Fibroblast of lung (primary cell): ENCODE measurements at places on chromosomes 16 and 17.

DNA sequence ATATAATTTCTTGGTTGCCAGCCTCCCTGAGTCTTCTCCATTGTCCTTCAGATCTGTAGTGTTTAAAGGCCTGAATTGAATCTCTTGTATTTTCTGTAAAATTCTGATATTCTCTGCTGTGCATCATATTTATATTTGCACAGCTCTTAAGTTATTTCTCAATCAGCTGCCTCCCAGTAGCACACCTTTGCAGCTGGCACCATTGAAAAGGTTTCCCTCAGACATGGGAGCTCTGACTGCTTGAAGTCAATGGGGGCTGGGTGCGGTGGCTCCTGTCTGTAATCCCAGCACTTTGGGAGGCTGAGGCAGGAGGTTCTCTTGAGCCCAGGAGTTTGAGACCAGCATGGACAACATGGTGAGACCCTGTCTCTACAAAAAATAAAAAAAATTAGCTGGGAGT lies 40.4 kb downstream of the PITPNC1 start:
- DNase-seq, result no peak

- DNase-seq, result no peak
These were observed 4.6 kb upstream of the KCNJ12 start for GRCh38 chr17:21371511-21372081.

DNA sequence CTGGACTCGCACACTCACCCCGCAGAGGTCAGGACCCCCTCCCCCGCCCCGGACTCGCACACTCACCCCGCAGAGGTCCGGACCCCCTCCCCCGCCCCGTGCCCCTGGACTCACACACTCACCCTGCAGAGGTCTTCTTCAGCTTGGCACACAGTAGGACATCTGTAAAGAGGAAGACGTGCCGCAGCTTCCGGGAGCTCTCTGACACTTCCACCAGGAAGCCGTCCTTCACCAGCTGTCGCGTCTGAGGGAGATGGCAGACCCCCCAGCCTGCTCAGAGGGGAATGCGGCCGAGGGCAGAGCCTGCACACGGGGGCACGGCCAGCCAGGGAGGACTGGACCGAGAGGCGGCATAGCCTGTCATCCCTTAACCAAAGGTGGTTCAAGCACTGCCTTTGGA lies 72.9 kb downstream of the TIMM22 start:
- DNase-seq, result no peak

- no peak for DNase-seq
These were observed 117.8 kb downstream of the RBFOX1 start for GRCh38 chr16:7450440-7450839.

- no peak for DNase-seq
These were observed 206.1 kb downstream of the HAPSTR1 start for GRCh38 chr16:9297437-9298113.

GRCh38 chr16:50690177-50690576 lies 3.2 kb upstream of the NOD2 start:
- no peak for DNase-seq

DNA sequence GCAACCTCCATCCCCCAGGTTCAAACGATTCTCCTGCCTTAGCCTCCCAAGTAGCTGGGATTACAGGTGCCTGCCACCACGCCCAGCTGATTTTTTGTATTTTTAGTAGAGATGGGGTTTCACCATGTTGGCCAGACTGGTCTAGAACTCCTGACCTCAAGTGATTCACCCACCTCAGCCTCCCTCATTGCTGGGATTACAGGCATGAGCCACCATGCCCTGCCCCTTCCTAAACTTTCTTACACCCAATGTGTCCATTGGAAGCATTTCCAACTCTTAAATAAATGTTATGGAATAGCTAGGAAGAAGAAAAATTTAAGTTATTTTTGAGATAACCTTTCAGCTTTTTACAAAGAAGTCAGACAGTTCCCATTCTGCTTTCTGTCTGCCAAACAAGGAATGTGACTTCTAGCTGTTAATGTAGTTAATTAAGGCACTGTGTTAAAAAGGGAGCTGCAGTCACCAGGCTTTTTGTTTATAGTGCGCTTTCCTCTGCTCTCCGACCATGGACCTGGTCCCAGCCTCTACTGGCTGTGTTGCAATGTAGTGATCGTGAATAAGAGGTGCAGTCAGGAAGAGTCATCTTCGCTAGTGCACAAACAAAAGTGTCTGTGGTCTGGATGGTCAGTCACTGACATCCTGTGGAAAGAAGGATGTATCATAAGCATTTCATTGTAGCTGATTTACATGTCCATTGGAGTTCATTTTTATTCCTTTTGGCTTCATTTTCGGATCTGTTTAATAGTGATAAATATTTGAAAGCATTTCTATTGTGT lies 39.7 kb downstream of the USP10 start:
- peak; percentile 94 for DNase-seq

DNA sequence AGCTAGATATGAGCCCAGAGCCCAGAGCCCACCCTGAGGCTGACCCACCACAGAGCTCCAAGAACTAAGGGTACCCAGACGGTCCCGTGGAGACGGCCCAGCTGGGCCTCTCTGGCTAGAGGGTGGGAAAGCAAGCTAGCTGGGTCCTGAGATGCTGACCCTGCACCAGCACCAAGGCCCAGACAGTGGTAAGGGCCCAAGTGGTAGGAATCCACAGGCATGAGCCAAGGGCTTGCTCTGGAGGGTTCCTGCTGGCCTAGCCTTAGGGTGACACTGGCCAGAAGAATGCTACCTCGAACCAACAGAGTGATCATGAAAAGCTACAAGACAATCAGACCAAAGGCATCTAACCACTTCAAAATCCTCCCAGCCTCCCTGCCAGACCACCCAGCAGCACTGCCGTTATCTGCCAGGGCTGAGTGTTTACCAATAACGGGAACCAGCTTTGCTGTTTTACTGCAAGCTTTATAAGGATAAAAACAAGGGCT lies 13.2 kb downstream of the HIC1 start:
- peak; percentile 70 for DNase-seq

GRCh38 chr17:80892019-80892855 lies 99.4 kb upstream of the CHMP6 start:
- peak; percentile 99 for DNase-seq

DNA sequence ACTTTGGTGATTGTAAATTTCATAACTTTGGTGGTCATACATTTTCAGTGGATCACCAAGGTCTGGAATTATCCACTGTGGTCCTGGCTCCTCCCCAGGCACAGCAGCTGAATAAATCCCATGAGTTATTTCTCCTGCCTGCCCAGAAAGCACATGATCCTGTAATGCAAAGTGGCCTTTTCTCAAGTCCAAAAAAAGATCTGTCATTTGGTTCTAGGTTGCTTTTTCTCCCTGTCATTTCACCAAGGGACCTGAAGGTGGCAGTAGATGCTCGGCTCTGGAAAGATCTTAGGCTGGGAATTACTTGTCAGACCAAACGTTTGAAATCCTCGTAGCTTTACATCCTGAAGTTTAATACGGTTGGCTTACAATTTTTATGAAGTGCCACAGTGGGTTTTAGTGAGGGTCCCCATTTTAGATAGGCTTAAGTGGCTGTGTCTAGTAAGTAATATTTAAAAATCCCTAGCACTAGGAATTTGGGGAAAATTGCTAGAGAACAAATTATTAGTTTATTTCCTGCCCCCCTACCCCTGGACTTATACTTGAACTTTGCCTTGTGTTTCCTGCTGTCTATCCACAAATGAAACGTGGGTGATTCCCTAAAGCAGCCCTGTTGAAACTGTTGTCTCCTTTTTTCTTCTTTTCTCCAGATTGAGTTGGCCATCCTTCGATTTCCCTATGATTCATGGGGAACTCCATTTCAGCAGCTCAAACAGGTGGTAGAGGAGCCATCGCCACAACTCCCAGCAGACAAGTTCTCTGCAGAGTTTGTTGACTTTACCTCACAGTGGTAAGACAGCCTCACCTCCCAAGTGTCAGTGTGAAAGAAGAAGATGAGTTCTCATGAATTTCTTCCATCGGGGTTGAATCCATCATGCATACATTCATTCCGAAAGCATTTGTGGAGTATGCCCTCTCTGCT lies 111.7 kb downstream of the MAP2K6 start:
- DNase-seq, result peak; percentile 48

GRCh38 chr16:54053891-54054820 lies 232.4 kb downstream of the IRX3 start:
- DNase-seq, result no peak

GRCh38 chr17:49932138-49932723 lies 36.8 kb upstream of the DLX4 start:
- DNase-seq, result no peak

DNA sequence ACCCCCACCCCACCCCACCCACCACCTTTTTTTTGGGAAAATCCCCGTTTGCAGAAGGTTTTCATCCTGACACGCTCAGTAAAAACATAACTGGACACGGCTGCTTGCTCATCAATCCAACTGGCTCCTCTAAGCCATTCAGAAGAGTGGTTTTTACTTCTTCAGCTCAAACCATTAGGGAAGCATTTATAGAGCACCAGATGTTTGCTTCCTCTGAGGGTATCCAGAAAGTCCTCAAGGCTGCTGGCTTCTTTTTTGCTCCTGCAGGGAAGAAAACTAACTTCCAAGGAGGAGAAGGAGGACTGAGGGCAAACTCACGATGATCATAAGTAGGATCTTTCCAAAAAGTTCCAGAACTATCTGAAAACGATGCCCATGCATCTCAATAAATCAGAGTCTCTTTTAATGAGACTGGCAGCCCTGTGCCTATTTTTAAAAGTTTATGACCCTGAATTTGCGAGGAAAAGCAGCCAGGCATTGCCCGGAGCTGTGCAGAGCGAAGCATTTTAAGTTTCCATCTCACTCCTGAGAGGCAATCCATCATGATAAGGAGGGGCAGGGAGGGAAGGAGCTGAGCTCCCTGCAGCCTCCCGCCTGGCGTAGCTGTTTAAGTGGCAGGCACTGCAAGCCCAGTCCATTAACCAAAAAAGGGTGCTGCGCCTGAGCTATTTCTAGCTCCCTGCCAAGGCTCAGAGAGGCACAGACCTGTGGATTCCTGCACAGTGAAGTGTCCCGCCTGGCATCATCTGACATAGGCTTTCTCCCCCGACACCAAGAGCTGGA lies 146.3 kb upstream of the FOXF1 start:
- no peak for DNase-seq

DNA sequence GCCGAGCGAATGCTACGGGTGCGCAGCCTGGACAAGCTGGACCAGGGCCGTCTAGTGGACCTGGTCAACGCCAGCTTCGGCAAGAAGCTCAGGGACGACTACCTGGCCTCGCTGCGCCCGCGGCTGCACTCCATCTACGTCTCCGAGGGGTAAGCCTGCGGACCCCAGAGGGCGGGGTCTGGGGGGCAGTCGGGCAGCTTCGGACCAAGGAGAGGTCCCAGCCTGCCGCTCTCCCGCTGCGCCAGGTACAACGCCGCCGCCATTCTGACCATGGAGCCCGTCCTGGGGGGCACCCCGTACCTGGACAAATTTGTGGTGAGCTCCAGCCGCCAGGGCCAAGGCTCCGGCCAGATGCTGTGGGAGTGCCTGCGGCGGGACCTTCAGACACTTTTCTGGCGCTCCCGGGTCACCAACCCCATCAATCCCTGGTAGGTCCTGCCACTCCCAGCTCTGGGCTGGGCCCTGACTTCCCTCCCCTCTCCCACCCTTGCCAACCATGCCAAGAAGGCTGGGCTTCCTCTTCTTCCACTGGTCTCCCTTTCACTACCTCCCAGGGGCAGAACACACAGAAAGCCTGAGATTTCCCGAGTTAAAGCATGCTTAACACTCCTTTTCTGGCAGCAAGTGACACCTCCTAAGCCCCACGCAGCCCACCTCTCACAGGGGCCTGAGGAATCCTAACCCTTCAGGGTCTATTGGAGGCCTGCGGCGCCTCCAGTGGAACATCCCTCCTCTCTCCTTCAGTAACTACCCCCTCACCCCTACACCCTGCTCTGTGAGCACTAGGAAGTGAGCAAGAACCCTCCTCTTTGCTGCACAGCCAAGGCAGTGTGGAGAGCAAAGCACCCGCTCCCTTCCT lies 3.2 kb downstream of the NAGS start:
- DNase-seq, result peak; percentile 22

- DNase-seq, result peak; percentile 80
These were observed 1.8 kb upstream of the SOST start for GRCh38 chr17:43760254-43760852.

GRCh38 chr16:85349365-85350145 lies 237.3 kb upstream of the CIBAR2 start:
- no peak for DNase-seq

DNA sequence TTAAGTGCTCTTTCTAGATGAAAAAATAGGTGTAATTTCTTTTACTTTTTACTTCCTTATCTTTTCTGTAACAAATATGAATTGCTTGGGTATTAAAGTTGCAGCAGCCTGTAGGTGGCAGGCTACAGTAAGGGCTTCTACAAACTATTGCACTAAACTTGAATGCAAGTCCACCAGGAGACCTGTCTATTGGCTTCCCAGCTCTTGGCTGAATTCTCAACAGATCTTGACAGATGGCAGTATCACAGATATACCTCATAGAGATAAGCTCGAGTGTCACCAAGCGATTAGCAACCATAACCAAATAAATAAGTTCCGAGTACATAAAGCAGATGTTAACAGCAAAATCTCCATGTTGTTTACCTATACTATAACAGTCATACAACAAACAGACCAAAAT lies 5.9 kb downstream of the BBS2 start:
- DNase-seq, result peak; percentile 61

DNA sequence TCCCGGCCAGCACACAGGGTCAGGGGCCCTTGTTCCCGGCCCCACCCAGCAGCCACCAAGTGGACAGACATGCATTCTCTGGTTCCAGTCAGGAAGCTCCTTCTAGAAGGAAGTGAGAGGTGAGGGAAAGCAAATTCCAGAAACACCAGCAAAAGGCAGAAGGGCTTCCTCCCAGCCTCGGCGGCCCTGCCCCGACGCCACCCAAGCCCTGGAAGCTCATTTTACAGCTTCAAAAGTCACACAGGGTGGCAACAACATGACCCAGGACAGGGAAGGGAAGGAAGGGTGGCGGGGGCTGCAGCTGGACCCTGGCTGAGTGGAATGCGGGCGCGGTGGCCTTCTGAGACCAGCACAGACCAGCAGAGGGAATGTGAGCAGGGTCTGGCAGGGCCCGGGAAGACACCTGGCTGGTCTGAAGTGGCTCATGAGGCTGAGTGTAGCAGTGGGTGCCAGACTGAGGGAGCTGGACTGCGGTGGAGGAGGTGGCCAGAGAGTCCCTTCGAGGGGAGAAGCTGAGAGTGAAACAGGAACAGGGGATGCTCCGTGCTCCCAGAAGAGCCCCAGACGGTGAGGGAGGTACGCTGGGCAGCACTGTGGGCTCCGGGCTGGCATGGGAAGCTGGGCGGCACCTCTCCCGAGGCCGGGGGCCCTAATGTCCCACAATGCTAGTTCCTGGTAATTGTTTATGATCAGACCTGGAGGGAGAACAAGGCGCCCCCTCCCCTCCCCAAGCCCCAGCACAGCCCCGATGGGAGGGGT lies 1.9 kb upstream of the UNC13D start:
- no peak for DNase-seq

- no peak for DNase-seq
These were observed 130.6 kb downstream of the MYO1D start for GRCh38 chr17:32746280-32746679.

GRCh38 chr16:65772134-65772732 lies 594.3 kb upstream of the CDH5 start:
- no peak for DNase-seq

GRCh38 chr17:60630352-60630751 lies 30.4 kb downstream of the PPM1D start:
- DNase-seq, result no peak

- no peak for DNase-seq
These were observed 149.5 kb downstream of the NTN1 start for GRCh38 chr17:9170853-9171252.
